Left ventricle myocardium superior (tissue), 1 donor: ENCODE measurements at places on chromosomes 1 and 21.

DNA sequence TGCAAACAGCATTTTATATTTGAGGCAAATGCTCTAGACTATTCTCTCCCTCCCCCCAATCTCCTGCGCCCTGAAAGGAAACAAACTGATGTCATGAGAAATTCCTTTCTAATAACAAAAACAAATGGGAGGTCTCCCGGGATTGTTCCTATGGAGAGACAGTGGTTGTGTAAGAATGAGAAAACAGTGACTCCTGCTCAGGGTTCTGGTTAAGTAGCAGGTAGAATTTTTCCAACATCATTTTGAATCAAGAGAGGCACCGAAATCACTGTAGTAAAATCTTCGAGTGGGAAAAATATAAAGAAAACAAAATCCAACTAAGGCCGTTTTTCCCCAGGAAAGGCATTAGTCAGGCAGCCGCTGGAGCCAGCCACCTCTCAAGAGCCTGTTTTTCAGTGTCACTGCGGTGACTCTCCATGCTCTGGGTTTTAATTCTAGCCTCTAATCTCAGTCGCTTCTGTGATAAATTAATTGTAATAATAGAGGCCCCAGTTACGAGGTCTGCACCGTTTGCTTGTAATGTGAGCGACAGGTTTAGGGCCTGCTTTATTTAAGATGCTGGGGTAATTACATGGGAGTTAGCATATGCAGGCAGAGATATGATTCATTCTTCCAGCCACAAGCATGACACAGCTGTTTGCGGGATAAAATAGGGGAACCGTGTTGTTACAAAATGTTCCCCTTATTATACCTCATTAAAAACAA is 80.3 kb downstream of the RNF220 start:
- no peak for DNase-seq

DNA sequence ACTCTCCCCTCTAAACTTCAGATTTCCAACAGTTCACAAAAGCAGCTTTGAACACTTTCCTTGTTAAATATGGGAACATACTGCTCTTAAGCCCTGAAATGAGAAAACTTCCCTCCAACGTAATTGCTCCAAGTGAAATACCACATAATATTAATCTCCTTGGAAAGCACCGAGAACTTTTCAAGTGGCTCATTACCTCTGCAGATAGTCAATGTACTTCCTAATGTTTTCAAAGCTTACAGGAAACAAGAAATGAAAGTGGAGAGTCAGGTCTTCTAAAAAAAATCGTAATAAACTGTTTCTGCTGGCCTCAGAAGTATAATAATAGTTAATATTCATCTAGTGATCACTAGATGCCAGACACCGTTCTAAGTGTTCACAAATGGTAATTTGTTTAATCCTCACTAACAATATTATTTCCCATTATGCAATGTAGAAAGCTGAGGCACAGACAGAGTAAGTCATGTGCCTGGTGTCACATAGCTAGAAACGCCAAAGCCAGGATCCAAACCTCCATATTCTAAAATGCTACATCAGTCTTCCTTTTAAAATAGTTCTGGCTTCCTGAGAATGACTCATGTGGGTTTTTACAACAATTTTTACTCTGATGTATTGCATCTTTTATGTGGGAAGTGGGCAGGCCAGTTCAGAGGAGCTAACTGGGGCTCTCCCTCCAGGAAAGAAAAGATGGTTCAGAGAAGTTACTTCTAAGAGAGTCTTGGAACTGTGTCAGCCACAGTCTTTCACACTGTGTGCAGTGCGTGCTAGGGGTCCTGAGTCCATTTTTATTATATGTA is 177.2 kb downstream of the PLPPR4 start:
- DNase-seq, result no peak

DNA sequence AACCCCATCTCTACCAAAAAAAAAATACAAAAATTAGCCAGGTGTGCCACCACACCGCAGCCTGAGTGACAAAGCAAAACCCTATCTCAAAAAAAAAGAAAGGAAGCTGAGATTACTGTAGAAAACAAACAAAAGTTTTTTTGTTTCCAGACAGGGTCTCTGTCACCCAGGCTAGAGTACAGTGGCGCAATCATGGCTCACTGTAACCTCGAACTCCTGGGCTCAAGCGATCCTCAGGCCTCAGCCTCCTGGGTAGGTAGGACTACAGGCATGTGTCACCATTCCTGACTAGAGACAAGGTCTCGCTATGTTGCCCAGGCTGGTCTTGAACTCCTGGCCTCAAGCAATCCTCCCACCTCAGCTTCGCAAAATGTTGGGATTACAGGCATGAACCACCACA is 2.8 kb upstream of the PYGO2 start:
- DNase-seq, result peak; percentile 15

GRCh38 chr21:43933680-43934079 is 68.7 kb downstream of the AGPAT3 start:
- DNase-seq, result peak; percentile 29

DNA sequence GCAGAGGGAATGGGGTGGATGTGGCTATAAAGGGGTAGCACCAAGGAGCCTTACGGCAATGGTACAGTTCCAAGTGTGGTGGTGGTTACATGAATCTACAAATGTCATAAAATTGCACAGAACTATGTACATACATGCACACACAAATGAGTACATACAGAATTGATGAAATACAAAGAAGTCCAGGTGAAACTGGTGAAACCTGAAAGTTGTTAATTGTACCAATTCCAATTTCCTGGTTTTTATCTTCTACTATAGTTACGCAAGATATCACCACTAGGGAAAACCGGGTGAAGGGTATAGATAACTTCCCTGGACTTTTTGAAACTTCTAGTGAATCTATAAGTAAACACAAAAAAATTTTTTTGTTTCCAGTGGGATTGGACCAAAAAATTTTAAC is 18.9 kb downstream of the HSF2BP start:
- DNase-seq, result no peak

GRCh38 chr1:58883888-58884482 is 100.1 kb upstream of the JUN start:
- DNase-seq, result no peak

DNA sequence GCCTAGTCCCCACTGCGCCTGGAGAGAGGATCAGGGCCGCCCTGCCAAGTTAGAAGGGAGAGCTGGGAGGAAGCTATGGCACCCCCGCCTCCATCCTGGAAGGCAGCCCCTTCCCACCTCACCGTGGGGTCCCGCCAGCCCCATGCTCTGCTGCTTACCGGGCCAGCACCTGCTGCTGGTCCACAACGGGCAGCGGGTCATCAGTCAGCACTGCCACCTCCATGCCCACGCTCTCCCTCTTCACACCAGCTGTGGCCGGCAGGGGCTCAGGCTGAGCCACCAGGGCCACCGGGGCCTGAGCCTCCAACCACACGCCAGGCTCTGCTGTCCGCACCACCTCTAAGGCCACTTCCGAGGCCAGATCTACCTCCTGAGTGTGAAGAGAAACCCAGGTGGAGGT is 23.5 kb upstream of the DDOST start:
- DNase-seq, result peak; percentile 27

- no peak for DNase-seq
These were observed 54.3 kb upstream of the ASB17 start for GRCh38 chr1:75986478-75986877.

DNA sequence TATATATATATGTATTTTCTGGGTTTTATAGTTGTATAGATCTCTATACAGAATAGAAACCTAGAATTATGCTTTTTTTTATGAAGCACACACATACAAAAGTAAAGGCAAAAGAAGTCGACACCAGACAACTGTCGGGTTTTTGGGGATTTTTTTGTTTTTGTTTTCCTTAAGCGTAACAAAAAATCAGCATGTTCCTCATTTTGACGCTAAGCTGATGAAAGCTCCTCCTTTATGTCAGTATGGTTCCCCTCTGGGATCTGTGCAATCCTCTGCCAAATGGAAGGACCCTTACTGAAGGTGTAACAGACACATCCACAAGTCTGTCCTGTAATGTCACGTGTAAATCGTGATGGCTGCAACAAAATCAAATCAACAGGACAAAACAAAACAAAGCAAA is 226.2 kb downstream of the RHOU start:
- no peak for DNase-seq

DNA sequence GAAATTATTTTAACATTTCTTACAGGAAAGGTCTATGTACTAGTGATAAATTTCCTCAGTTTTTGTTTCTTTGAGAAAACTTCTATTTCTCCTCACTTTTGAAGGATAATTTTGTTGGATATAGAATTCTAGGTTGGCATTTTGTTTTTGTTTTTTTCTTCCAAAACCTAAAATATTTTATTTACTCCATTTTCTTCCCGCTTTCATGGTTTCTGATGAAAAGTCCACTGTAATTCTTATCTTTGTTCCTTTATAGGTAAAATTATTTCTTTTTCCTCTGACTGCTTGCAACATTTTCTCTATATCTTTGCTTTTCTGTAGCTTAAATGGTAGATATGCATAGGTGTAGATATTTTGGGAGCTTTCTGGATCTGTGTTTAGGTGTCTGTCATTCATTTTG is 153.9 kb upstream of the DSCAM start:
- no peak for DNase-seq

DNA sequence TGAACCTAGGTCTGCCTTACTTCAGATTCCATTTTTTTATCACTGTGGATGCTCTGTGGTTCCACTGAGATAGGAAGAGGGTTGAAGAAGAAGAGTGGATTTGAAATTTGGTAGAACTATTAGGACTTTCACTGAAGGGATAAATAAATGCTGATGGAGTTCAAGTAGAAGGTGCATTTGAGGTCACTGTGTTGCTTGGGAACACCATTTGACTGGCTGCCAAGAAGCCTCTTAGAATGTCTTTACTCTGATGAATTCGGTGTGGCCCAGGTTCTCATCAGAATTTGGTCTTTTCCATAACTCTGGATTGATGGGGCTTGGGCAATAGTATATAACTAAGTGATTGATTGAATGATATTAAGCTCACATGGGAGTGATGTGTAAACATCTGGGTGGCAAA is 11.9 kb downstream of the XPR1 start:
- no peak for DNase-seq

- DNase-seq, result peak; percentile 53
These were observed 4.7 kb downstream of the BTBD19 start for GRCh38 chr1:44812822-44813543.

DNA sequence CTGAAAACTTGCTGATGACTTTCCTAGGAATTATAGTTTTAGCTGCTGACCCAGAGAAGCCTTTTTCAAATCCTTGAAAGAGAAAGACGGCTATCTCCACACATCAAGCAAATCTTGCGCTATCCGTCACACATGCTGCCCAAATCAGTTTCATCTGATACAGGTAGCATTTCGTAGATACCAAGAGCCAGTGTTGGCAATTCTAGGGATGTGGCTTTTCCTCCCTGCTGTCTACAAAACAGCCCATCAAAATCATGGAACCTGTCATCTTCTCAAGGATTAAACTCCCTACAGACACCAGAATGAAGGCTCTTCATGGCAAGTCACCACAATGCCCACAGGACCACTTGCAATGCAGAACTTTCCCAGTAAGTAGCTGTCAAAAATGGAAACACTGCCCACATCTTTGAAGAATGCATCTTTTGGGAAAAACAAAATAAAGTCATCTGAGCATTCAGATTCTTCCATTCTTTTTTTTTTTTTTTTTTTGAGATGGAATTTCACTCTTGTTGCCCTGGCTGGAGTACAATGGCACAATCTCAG is 10.4 kb downstream of the STX6 start:
- no peak for DNase-seq

DNA sequence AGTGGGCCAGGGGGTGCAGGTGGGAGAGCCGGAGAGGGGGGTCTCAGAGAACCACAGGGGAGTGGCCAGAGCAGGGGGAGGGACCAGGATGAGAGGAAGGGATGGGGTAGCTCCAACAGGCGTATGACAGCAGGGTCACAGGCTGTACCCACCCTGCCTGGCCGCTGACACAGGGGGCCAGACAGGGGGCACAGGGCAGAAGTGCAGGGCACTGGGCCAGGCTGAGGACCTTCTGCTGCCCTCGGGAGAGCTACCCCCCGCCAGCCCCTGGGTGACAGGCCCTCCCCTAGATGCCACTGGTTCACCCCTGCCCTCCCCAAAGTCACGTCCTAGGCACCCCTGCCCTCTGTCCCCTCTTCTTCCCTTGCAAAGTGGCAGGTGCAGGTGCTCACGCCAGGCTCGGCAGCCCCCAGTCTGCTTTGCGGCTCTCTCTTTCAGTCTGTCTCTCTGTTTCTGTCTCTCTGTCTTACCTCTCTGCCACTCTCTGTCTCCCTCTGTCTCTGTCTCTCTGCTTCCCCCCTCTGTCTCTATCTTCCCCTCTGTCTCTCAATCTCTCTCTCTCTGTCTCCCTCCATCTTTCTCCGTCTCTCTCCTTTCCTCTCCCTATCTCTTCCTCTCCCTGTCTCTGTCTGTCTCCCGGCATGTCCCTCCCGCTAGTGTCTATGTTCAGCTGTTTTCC is 48.5 kb downstream of the WNT9A start:
- no peak for DNase-seq

GRCh38 chr1:206706806-206707366 is 22.2 kb downstream of the MAPKAPK2 start:
- DNase-seq, result no peak

DNA sequence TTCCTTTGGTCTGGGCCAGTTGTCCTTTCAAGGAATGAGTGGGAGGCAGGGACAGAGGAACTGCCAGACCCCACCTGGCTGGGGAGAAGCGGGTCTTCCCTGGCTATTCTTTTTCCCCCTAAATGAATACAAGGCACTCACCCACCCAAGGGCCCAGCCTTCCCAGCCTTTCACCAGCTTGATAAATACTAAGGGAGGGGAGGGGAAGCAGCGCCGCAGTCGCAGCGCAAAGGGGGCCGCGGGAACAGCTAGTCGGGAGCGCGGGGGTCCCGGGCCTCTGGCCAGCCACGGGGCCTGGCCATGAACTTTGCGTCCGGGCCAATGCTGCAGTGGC is 91.3 kb upstream of the VAMP3 start:
- DNase-seq, result no peak

GRCh38 chr1:178057912-178058534 is 35.9 kb upstream of the RASAL2 start:
- peak; percentile 86 for DNase-seq

DNA sequence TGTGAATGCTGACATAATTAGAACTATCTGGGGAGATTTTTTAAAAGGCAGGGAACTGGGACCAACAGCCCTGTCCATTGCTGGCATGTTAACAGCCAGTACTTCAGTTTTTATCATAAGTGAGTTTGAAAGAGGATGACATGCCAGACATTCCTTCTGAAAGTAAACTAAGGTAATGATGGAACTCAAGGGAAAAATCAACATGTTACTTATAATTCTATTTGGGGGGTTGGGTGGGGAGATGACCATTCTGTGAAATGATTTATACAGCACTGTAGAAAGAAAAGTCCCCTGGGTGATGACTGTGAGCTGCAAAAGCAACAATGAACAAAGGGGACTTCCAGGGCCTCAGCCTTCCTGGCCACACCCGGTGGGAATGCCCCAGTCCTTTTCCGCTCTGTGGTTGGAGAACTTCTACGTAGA is 5.4 kb upstream of the LAMC2 start:
- peak; percentile 48 for DNase-seq

- DNase-seq, result peak; percentile 38
These were observed 10.9 kb upstream of the HES5 start for GRCh38 chr1:2540816-2541492.
